MV-4-11 (cell line): ENCODE measurements at places on chromosomes 16 and 17.

- DNase-seq, result no peak
These were observed 282.4 kb upstream of the EEF2KMT start for GRCh38 chr16:5379954-5380353.

- peak; percentile 48 for DNase-seq
These were observed 12.7 kb downstream of the MRM3 start for GRCh38 chr17:794876-795275.

GRCh38 chr17:74280093-74280513, 6.1 kb downstream of the DNAI2 start:
- peak; percentile 65 for DNase-seq

DNA sequence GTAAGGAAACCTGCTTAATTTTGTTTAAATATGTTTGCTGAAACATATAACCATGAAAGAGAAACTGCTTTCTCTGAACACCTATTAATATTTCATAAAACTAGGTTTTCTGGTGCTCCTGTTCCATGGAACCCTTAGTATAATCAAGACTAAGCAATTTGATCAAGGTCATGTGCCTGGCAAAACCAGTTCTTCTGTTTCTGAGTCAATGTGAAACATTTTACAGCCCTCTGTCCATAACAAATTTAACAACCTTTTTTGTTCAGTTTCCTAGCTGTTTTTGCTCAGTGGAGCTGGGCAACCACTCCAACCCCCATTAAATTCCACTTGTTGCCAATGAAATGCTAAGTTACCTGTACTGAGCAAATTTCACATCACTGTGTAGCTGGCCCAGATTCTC, 344.0 kb downstream of the CA10 start:
- DNase-seq, result no peak

GRCh38 chr16:30802936-30803335, 15.9 kb upstream of the ZNF629 start:
- peak; percentile 19 for DNase-seq

DNA sequence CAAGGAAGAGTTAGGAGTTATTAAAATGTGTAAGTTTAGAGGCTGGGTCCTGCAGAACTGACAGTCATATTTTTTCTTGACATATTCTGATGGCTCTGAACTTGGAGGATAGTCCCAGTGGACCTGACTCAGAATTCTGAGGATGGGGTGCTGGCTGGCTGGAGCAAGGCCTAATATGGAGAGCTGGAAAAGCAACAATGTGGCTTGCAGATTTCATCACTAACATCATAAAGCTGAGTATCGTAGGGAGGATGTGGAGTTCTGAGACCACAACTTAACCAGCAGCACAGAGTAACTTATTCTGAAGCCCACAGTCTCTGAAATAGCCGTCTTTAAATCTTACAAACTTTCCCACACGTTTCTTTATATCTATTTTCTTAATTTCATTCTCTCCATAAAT, 2.3 kb downstream of the KRTAP1-5 start:
- peak; percentile 17 for DNase-seq

GRCh38 chr17:73776351-73777130, 132.3 kb upstream of the SDK2 start:
- no peak for DNase-seq

DNA sequence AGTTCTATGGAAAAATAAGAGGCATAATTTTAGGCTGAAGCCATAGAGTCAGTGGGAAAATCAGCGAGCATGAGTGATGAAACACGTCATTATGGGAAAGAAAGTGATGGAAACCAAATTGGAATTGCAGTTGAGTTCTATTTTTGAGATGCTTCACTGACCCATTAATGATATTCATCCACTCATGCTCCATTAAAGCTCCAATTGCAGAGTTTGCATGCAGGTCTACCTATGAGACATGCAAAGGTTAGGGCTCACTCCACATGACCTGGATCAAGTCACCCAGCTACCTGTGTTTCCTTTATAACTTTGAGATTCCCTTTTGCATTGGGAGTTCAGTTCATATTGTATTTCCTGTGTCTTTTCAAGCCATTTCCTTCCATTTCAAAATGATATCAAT, 8.0 kb upstream of the KRTAP2-4 start:
- no peak for DNase-seq

- DNase-seq, result peak; percentile 47
These were observed 4.7 kb upstream of the IL17C start for GRCh38 chr16:88633684-88634140.
